ENCODE measurements at places on chromosomes 16 and 17.

GRCh38 chr17:20156196-20157000 lies 147.2 kb downstream of the SPECC1 start:
- no peak for DNase-seq

DNA sequence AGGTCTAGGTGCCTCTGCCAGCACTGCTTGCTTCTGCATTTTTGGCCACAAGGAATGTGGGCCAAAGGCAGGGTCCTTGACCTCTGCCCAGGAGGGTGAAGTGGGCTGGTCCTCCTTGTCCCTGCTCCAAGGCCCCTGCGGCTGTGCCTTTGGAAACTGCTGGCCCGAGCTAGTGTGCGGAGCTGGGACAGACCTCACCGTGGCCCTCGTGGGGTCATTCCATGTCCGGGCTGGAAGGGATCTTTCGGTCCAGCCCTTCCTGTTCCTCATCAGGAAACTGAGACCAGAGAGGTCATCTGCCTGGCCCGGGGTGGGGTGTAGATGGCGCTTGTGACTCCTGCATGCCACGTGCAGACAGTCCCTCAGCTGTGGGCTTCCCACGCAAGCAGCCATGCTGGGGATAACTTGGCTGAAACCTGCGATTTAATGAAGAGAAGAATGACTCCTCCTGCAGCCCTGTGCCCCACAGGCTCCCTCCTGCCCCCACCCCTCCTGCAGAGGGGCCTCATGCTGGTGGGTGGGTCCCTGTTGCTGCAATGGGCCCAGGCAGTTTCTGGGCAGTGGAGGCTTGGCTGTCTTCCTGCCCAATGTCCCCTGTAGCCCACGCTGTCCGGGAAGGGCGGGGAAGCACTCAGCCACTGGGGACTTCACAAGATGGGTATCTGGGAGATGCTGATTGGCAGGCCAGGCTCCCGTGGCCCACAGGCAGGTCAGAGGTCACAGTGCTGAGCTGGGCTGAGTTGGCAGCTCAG lies 245.2 kb downstream of the SEC14L1 start:
- DNase-seq = no peak

DNA sequence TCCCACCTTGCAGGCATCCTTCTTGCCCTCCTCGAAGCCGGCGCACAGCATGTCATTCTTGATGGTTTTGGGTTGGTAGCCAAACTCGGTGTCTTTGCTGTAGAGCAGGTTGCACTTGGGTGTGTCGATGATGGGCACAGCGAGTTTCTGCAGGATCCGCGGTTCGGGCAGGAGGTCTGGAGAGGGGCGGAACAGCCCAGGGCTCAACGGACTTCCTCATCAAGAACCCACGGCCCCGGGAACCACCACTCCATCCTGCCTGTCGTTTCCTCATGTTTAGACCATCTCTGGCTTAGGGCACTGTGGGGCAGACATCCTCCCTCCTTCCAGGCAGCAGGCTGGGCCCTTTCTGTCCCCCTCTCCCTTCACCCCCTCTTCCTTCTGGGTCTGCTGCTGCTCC lies 6.5 kb downstream of the PRSS27 start:
- DNase-seq = no peak

DNA sequence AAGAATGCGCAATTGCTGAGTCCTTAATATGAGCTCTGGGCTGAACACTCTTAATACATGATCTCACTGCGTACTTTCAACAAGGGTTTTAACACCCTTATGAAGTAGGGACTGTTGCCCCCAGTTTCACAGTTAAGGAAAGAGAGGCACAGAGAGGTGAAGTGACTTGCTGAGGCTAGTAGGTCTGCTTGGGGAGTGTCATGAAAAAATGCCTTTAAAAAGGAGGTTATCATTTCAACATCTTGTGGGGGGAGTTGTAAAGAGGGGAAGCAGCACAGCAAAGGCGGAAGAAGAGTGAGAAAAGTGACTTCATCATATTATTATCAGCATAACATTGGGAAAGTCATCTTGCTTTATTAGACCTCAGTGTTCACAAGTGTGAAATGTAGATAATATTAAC lies 2.1 kb downstream of the CCL4L2 start:
- DNase-seq = no peak

GRCh38 chr16:898761-899682 lies 71.8 kb downstream of the LMF1 start:
- DNase-seq = no peak

Measured in NCI-H2227 treated with DMSO at 0.1 percent for 48 hours (cell line).